ENCODE measurements at places on chromosomes 7 and 10. TPM values are rescaled to one million over a fixed set of nuclear protein-coding genes. Genes with fewer than 3 reads are reported as not detected.
A peak's percentile ranks its signal among the peaks of the same experiment; 100 is the strongest.

TAS2R41 gene
- total RNA-seq: not detected

HGF gene
- total RNA-seq: not detected

PDE6C gene
- total RNA-seq: not detected

OPN4 gene
- not detected for total RNA-seq

TUBB8 gene
- not detected for total RNA-seq

MMRN2 gene
- 0.37 TPM for total RNA-seq

NRG3 gene
- not detected for total RNA-seq

LLCFC1 gene
- not detected for total RNA-seq

DHTKD1 gene
- total RNA-seq: 10.1 TPM

BAMBI gene
- total RNA-seq: 4.0 TPM

CABCOCO1 gene
- total RNA-seq: not detected

DNA sequence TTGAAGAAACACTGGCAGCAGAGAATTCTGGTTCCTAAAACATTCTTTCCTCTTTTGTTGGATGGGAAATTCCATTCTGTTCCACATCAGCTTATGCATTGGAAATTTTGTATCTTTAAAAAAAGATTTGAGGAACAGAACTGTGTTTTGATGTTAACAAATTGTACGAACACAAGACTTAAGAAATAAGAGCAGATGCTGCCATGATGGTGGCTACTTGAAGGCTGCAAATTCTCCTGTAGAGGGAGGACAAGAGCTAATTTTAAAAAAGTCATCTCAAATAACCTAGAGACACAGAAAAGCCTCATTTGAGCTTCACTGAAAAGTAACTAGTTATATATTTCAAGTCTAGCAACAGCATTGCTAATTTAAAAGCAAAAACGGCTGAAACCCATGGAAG lies 29.8 kb downstream of the NDUFB2 start:
- DNase-seq: no peak

GRCh38 chr7:135074096-135074495 lies 73.8 kb upstream of the TMEM140 start:
- no peak for DNase-seq

- DNase-seq: no peak
Measured at GRCh38 chr7:97771576-97771975, 39.7 kb downstream of the TAC1 start.

GRCh38 chr10:6069081-6069931 lies 7.1 kb upstream of the IL2RA start:
- no peak for DNase-seq

DNA sequence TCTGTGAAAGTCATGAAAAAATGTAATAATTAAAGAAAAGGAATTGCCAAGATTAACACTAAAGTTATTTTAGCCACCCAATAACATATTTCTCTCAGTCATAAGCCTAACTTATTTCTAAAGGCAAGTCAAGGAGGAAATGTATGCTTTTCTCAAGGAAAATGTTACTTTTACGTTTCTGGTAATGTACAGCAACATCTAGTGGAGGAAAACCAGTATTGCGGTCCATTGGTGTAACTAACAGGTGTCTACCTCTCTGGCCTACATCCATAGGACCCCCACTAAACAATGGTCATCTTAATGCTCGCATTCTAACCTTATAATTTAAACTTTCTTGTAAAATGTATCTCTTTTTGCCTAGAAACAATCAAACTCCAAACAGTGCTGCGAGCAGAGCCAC lies 437.5 kb downstream of the KIF20B start:
- DNase-seq: no peak

- DNase-seq: no peak
Measured at GRCh38 chr7:135525426-135525825, 15.5 kb upstream of the CNOT4 start.

- no peak for DNase-seq
Measured at GRCh38 chr7:121621937-121622336, 225.8 kb upstream of the FAM3C start.

DNA sequence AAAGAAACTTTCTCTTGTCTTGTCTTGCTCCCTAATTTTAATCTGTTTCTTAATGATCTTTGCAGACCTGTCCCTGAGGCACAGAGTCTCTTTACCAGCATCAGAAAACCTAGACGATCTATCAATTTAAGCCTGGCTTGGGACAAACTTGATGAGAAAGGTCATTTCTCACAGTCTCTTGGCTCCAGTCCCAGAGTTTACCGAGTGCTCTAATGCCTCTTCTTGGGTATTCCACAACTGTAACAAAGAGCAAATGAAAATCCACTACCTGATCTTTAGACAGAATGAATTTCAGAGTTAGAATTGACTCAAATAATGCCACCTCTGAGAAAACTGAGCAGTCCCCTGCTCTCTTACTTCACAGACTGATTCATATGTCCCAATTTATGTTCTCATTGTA lies 106.4 kb upstream of the DNAJB12 start:
- DNase-seq: no peak

GRCh38 chr10:12135631-12136030 lies 6.2 kb downstream of the SEC61A2 start:
- no peak for DNase-seq

- DNase-seq: no peak
Measured at GRCh38 chr7:14714161-14714728, 188.3 kb downstream of the DGKB start.

- DNase-seq: no peak
Measured at GRCh38 chr7:84249656-84250055, 55.1 kb upstream of the SEMA3A start.

- peak; percentile 96 for DNase-seq
Measured at GRCh38 chr7:17405786-17406185, 107.3 kb downstream of the AHR start.

- peak; percentile 85 for DNase-seq
Measured at GRCh38 chr7:74544706-74545469, 91.2 kb downstream of the GTF2IRD1 start.

DNA sequence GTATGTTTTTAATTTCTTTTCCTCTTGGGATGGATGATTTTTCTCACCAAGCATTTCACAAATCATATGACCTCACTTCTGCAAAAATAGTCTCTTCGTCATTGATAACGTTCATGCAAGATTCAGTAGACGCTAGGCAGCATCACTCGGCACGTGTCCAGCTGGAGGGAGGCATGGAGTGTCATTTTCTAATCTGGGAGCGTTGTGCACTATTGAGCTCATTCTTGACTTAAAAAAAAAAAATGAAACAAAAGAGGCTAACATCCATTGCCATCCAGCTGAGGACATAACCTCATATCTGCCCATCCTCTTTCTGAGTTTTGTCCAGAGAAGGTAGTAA lies 56.2 kb downstream of the COL17A1 start:
- DNase-seq: no peak

- peak; percentile 17 for DNase-seq
Measured at GRCh38 chr10:107163881-107164861, at the start of gene SORCS1. TSS of gene SORCS1 (minus strand) at chr10:107164706.

GRCh38 chr10:48291190-48291589 lies 15.3 kb upstream of the MAPK8 start:
- DNase-seq: no peak

DNA sequence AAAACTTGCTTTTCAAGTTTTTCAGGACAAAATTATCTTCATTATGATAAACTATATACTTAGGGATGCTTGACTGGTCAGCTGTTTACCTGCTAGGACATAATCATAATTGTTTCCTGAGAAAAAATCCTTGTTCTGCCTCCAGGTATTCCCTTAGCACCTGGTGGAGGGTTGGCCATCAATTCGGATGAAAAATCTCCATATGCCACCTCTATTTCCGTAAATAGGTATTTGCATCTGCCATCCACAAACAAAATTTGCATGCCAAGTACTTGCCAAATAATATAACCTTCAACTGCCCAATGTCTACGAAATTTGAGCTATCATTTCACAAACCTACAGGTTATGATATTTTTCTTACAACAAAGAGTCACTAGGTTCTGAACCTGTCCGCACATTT lies 126.2 kb downstream of the RNF133 start:
- no peak for DNase-seq

GRCh38 chr10:123027861-123028260 lies 19.1 kb downstream of the ACADSB start:
- DNase-seq: no peak

DNA sequence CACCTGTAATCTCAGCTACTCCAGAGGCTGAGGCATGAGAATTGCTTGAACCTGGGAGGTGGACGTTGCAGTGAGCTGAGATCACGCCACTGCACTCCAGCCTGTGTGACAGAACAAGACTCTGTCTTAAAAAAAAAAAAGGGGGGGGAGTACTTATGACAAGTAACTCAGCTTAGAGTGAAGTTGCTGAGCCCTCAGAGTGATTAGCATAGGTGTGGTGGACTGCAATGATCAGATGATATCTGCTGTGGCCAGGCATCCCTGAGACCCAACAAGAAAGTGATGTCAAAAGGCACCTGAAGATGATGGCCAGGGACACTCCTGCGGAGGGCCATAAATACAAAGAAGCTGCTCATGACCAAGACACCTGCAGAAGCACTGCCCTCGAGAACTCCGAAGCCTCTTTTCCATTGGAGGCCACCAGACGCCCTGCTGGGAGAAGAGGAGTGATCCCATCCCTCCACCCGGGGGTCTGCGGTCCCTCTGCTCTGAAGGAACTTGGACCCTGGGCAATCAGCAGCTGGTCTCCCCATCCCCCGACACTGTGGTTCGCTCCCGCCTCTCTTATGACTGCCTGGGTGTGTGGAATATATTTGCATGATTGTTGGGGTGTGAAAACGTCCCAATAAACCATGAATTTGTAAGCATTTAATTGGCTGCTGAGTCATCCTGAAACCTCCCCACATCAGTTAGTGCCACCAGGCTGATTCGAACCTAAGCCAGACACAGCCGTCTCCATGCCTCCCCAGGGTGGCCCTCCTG lies 46.0 kb downstream of the RASGEF1A start:
- no peak for DNase-seq

DNA sequence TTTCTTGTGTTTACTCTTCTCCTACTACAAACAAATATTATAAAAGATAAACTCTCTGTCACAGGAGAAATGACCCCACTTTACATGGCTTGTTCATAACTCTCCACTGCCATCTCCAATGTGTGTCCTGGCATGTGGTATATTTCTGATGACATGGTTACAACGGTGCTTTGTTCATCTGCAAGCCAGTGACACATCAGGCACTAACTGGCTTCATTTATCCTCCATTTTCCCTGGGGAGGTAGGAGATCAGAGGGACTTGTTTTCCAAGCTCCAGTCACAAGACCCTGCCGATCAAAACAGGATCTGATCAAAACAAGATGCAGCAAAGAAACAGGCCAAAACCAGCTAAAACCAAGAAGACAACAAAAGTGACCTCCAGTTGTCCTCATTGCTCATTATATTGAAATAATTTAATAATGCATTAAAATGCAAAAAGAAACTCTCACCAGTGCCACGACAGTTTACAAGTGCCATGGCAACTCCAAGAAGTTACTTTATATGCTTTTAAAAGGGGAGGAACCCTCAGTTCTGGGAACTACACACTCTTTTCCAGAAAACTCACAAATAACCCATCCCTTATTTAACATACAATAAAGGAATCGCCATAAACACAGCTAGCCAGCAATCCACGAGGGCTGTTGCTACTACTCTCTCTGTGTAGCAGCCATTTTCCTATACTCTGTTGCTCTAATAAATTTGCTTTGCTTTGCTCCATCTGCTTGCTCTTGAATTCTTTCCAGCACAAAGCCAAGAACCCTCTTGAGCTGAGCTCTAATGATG lies 224.2 kb downstream of the XPNPEP1 start:
- no peak for DNase-seq

DNA sequence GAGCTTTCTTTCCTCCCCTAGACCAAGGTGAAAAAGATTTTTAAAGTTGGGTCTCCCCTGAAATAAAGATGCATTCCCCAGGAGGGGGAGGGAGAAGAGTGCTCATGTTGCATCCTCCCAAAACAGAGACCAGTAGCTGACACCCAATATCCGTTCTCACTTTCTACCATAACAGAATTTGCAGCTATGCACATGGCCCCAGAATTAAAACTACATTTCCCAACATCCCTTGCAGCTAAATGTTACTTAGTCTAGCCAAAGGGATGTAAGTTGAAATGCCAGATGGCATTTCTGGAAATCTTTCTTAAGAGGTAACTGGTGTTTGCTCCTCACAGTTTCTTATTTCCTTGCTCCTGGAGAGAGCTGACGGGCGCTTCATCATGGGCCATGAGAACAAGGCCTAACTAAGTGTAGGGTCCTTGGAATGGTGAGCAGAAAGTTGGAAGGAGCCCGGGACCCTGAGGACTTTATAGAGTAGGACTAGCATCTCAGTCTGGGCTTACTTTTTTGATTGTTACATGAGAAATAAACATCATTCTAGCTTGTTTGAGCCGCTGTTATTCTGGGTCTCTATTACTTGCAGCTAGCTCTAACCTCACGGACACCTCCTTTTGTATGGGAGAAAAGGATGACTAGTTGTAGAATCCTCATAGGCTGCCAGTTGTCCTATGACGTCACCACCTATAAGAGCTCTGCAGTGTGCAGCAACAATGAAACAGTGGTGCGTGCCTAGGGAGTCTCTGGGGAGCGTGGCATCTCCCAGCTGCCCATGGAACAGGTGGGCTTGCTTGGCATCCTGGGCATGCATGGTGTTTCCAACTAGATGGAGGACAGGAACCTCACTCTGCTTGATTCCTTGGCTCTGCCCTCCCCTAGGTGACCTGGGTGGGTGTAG lies 46.1 kb upstream of the EXOC6 start:
- no peak for DNase-seq

DNA sequence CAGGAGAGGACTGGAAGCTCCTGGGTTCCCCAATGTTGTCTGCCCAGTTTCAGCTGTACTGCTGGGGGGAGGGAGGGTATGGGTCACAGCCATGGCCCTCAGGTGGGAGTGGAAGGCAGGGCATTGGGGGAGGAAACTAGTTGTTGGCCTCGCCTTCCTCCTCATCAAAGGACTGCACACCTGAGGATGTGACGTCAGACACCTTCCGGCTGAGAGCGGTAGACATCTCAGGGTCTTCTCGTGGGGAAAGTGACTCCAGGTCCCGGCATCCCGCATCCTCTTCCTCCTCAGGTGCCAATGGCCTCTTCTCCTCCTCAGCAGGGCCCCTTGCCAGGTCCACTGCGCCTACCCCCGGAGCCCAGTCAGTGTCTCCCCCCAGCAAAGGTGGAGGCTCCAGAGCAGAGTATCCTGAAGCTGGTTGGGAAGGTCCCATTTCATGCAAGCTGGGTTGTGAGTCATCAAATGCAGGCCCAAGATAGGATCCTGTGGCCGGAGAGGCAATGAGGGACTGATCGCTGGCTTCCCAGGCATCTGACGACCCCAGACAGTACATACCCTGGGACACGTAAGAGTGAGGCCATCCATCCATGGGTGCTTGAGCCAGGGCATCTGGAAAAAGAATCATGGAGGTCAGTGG lies 6.0 kb downstream of the FAM131B start:
- no peak for DNase-seq

- DNase-seq: no peak
Measured at GRCh38 chr10:112988839-112989406, 38.9 kb downstream of the TCF7L2 start.

All from NCI-H460 (cell line).